ENCODE measurements at places on chromosomes 12 and 14.
A peak's percentile ranks its signal among the peaks of the same experiment; 100 is the strongest.

DNA sequence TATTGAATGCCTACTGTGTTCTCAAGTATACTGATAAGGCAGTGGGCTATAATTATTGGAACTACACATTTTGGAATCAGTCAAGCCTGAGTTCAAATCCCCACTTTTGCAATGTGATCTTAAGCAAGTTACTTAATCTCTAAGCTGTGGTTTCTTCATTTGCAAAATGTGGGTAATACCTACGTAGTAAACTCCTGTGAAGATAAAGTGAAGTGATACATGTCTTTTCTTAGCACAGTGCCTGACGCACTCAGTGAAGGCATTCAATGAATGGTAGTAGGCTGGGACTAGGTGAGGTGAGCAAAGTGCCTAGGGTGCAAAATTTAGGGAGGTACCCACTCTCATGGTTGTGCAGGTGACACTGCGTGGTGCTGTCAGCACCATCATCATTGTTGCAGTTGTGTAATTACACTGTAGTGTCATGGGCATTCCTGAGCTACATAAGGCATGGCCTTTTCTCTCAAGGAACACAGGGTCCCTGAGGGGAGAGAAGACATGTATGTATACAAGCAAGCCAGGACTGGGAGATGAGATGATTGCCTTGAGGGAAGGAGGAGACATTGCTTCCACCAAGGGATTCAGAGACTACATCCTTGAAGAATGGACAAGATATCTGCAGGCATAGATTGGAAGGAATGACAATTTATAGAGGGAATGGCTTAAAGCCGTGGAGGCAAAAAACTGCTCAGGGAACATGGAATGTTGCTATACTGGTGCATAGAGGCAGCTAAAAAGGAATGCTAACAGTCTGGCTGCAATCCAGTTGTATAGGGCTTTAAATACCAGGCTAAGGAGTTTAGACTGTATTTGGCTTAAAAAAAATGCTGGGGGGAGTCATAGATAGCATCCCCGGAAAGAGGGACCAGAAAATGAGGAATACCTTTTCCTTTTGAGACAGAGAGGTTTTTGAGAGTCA is 129.2 kb upstream of the ARHGAP5 start:
- no peak for DNase-seq

DNA sequence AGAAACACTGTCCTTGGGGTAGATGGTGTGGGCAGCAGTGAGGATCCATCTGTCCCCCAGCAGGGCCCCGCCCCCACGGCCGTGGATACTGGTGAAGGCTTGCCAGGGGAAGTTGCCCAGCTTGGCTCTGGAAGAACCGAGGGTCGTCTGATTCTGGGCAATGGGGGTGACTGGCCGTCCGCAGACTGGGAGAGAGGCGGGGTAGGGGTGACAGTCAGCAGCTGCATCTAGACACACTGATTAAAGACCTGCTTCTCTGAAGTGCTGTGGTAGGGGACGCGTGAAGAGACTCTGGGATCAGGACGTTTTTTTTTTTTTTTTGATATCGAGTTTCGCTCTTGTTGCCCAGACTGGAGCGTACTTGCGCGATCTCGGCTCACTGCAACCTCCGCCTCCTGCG is 4.7 kb upstream of the C1R start:
- no peak for DNase-seq

GRCh38 chr12:2489275-2489674 is 305.5 kb upstream of the FKBP4 start:
- no peak for DNase-seq

- peak; percentile 64 for DNase-seq
Measured at GRCh38 chr12:56119361-56119796, 1.3 kb downstream of the ZC3H10 start.

GRCh38 chr12:6927379-6928021 is at the start of gene ATN1:
ATN1 (plus strand) TSS chr12:6927959; CDS start chr12:6934002, 6,043 bp downstream.
- DNase-seq = peak; percentile 57

- no peak for DNase-seq
Measured at GRCh38 chr14:97268097-97268496, 470.9 kb downstream of the VRK1 start.

All from liver (tissue), 10 donors.